Adrenal gland (tissue), 19 donors: ENCODE measurements at places on chromosomes 7 and 10.

DNA sequence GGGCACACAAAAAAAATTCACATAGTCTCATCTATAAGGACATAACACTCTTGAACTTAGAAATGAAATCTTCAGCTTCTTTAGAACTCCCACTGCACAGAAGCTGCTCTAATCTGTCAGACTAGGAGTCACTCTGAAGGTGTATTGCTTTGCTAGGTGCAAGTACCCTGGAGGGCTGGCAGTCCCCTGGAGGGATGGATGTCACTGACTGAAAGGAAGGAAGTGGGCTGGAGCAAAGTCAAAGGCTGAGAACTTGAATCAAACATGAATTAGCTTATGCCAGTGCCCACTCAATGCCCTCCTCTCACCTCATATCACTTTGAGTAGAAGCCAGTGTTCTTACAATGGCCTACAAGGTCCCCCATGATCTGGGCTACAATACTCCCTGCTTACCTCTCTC, 140.3 kb upstream of the ANKRD1 start:
- DNase-seq, result no peak

DNA sequence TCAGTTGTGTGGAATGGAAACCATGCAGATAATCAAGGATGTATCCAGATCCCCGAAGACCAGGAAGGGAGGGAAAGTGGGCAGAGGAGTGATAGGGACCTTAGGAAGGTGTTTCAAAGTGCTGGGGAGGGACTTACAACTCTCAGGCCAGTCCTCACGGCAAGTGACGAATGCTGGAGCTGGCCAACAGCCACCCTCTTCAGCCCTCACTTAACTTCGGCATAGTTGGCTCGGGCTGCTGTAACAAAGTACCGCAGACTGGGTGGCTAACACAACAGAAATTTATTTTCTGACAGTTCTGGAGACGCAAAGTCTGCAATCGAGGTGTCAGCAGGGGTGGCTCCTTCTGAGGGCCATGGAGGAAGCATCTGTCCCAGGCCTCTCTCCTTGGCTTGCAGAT, 265.9 kb upstream of the YAE1 start:
- DNase-seq, result no peak

DNA sequence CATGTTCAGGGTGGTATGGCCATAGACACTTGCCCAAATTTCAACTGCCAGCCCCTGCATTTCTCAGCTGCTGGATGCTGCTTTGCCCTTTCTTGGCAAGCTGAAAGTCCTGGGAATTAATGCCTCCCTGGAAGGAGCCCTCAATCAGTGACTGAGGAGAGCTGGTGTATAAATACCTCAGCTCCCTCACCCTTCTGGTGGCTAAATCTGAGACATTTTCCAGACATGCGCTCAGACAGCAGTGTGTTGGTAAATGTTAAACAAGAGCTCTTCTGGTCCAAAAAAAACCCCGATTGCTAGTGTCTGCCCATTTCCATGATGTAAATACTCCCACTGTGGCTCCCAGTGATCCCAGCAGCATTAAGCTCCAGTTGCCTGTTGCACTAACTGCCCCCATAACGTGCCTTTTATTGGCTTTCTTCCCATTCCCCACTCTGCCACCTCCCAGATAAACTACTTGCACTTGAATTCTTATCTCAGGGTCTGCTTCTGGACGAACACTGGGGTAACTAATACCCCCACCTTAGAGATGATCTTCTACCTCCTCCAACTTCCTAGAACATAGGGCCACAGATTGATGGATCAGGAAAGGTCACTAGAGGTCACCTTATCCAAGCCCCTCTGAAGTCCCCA, 6.7 kb upstream of the MYH16 start:
- no peak for DNase-seq

GRCh38 chr7:26090927-26091519, 61.0 kb upstream of the NFE2L3 start:
- DNase-seq, result no peak

- DNase-seq, result no peak
Observed at GRCh38 chr10:5530846-5531557, 6.2 kb downstream of the CALML3 start.
